ENCODE measurements at places on chromosomes 7 and 10.

GRCh38 chr7:128858380-128859231, 4.0 kb upstream of the ATP6V1F start:
- peak; percentile 60 for DNase-seq

- no peak for DNase-seq
These were observed 121.7 kb downstream of the DOCK4 start for GRCh38 chr7:112084520-112084971.

- DNase-seq: no peak
These were observed 8.2 kb upstream of the CYP17A1 start for GRCh38 chr10:102845352-102845902.

- DNase-seq: no peak
These were observed 5.0 kb upstream of the NDUFB2 start for GRCh38 chr7:140691376-140692045.

- no peak for DNase-seq
These were observed 2.6 kb upstream of the CH25H start for GRCh38 chr10:89209718-89210117.

DNA sequence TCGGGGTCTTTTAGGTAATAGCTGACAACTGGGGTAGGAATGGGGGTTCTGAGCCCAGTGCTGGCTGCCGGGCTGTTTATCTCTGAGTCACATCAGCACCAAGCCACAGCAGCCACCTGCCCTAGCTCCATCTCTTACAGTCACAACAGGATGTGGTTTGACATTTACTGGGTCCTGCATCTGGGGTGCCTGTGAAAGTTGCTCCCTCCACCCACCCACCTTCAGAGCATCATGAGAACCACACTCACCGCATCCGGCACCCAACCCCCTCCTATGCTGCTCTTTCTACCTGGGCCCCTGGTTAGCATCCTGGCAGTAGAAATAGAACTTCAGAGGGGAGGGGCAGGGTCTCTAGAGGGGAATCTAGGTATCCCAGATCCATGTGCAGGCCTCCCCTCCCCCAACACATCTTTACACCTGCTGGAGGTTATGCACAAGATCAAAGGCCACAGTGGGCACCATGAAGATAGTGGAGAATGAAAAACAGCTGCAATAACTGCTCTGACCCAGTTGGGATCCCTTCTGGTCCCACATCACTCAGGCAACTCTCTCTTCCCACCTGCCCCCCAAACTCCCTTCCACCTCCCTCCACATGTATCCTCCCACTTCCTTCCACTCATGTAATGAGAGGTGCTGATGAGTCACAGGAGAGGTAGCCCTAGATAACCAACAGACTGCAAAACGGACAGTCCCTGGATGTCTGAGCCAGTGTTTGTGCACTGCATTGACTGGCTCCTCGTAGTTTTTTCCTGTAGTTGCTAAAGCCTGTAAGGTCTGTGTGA, 38.2 kb downstream of the PRSS2 start:
- no peak for DNase-seq

GRCh38 chr7:143882020-143882603, 19.9 kb downstream of the TCAF1 start:
- peak; percentile 36 for DNase-seq

GRCh38 chr7:31123726-31124125, 71.6 kb downstream of the ADCYAP1R1 start:
- no peak for DNase-seq

DNA sequence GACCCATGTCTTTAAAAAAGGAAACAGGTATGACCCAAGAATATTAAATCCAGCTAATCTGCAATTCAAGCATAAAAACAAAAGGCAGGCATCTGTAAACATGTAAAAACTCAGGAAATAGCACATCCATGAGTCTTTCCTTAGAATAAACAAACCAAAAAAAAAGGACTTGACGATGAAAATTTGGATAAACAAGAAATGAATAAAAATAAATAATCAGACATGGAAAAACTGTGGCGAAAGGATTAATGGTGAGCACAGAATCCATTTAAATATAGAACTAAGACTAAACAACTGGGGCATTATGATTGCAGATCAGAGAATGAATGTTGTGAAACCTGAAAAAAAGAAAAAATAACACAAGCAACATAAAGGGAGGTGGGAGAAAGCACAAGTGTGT, 170.1 kb downstream of the DOCK4 start:
- no peak for DNase-seq

- no peak for DNase-seq
These were observed 657 bp upstream of the TMEM178B start for GRCh38 chr7:141073173-141073640.

DNA sequence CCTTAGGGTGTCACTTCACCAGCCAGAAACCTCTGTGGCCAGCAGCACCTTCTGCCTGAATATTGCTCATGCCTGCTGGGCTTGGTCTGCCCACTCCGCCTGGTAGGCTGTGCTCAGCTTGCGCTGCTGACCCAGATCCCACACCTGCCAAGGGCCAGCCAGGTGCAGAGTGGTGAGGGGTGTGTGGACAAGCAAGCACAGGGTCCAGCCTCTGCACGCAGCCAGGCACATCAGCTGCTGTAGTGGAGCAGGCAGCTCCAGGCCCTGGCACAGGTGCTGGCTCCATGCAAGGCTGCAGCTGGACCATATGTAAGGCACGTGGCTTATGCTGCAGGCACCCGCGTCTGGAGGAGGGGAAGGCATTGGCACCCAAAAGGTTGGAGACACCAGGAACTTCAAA, 567.4 kb downstream of the INHBA start:
- DNase-seq: no peak

DNA sequence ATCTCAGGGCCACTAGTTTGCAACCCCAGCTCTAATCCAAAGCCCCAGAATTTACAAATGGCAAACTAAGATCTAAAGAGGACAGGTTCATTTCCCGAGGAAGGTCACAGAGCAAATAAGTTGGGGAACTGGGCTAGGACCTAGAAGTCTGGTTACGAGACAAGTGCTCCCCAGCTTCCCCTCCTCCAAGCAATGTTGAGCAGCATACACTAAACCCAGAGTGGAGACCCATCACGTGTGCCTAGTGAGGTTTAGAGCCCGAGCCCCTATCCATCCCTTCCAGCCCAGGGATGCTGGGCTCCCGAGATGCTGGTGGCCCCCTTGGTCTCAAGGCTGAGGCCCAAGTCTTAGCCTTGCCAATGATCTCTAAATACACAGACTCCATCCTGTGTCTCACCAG, 209.5 kb upstream of the ZMIZ1 start:
- DNase-seq: no peak

GRCh38 chr7:40587419-40587818, 452.6 kb downstream of the SUGCT start:
- DNase-seq: no peak

DNA sequence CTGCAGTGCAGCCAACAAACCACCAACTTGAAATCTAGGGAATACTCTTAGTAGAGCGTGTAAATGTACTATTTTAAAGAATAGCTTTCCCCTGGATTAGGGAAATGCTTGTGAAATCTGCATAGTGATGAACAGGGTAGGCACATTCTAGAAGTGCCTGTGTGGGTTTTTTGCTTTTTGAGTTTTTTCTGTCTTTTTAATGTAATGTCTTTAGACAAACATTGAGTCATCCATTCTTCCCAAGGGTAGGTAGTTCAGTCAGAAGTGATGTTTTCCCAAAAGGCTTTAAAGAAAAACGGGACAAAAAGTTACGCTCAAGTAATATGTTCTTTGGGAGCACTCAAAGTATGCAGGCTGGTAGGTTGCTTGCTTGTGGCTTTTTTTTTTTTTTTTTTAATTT, 130.0 kb downstream of the AUTS2 start:
- DNase-seq: no peak

- peak; percentile 78 for DNase-seq
These were observed 145.1 kb downstream of the SEMA3D start for GRCh38 chr7:85041605-85042216.

DNA sequence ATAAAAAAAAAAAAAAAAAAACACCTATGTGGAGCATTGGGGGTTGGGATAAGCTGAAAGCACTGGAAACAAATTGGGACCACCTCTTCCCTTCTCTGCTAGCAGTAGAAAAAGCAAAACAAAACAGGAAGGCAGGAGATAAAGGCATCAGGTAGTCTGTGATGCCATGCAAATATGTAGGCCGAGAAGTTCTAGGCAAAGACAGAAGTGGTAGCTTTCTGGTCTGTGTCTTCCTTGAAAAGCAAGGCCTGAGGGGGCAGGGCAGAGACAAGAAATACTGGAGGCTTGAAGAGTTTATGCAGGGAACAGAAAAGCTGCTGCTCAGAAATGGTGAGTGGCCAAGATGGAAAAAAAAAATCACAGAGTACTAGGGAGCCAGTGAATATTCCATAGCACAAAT, 111.1 kb downstream of the ELMO1 start:
- no peak for DNase-seq

GRCh38 chr7:113410796-113411195, 292.4 kb upstream of the SMIM30 start:
- no peak for DNase-seq

- DNase-seq: no peak
These were observed 1.1 kb downstream of the DENND11 start for GRCh38 chr7:141700848-141701371.

DNA sequence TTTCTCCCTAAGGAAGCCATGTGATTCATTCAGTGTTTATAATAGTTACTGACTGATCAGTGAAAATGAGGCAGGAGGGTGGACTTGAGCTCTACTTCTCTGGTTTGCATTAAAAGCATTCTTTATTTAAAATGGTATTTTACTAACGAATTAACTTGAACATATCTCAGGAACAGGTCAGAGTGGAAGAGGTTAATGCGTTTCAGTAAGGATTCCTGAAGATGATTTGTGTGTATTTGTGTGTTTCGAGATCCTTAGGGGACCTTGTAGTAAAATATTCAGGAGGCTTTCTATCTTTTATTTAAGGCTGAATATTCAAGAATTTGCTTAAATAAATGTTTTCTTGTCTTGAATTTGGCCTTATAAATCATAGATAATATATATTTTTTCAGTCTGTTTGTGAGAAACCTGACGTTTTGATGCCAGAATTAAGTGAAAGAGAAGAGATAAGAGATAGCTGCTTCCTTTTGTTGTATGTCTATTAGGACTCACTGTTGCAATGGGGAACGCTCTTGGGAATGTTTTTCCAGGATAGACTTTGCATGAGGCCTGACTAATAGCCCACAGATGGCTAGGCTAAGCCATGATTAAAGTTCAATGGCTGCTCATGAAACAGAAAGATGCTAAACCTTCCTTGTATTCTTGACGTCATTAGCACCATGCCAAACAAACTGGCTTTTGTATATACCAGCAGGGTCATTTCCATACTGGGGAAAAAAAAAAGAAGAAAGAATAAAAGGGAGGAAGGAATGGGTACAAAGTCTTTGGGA, 93.8 kb upstream of the MTPN start:
- DNase-seq: no peak

DNA sequence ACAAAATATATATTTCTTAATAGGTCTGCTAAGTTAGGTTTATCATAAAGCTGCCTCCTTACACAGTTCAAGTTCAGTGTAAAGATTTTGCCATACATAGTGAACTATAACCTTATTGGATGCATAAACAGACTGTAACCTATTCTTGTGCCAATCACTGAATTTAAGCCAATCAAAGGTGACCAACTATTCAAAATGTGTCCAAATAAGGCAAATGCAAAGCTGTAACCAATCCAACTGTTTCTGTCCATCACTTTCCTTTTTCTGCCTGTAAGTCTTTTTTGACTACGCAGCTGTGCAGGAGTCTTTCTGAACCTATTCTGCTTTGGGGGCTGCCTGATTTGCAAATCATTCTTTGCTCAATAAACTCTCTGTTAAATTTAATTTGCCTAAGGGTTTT, 11.6 kb upstream of the DNMBP start:
- DNase-seq: no peak

DNA sequence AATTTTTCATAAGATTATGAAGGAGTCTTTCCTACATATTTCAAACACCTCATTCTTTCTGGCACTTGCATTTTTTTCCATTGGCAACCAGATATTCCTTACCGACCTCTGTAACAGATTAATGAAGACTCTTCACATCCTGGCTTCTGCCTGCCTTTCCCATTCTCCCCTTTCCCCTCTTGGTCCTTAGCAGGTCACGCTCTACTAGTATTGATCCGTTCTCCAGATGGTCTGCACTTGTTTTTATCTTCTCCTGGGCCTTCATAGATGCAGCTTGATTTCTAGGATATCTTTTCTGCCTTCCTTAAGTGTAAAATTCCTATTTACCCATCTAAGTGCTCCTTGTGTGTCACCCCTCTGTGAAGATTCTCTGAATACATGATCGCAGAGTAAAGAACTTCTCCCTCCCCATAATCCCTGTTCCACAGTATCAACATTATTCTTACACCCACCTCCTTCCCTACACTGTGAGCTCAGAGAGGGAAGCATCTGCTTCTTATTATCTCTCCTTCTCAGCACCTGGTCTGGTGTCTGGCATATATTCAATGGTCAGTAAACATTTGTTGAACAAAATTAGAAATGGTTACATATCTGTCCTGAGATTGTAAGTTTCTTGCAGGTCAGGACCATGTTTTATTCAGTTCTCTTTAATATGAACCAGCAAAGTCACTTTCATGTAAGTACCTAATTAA, 654.2 kb downstream of the REEP3 start:
- no peak for DNase-seq

- no peak for DNase-seq
These were observed 1.3 kb upstream of the BLVRA start for GRCh38 chr7:43757073-43757720.

DNA sequence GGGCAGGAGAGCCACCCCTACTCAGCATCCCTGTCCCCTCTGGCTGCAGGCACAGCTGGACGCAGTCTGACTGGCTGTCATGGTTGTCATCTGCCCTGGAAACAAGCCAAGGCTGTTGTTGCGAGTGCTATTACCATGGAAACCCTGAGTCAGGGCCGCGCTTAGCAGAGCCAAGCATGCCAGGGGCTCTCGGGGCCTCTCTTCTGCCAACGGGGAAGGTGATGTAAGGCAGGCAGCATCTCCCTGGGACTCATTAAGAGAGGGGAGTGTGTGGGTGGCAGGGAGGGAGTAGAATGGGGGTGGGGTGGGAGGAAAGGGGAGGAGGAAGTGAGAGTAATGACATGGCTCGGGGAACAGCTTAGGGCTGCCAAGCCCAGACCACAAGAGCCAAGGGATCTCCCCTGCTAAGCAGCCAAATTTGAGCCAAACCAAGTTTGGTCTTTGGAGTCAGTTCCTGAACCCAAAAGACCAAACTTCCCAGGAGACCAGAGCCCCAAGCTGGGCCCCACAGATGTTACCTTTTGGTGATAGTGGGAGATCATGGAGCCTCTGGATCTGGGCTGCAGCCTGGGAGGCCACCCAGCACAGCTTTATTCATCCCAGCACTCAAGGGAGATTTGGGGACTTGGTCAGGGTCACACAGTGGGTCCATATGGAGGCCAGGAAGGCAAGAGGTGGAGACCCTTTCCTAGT, 67.6 kb downstream of the TMEM130 start:
- DNase-seq: peak; percentile 8

DNA sequence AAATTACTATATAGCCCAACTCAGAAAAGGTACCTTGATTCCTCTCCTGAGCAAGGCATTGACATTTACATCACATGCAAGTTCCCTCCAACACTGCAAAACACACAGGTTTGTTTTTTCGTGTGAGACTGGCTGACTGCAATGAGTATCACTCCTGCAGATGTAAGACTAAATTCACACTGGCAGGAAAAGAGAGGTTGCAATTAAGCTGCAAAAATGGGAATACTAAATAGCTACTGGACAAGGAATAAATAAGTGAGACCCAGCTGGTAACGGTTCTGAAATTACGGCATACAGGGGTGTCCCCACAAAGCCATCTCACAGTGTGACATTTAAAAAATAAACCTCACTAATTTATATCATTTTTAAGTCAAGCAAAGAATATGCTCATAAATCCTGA, 97.3 kb downstream of the PIP4K2A start:
- no peak for DNase-seq
